ENCODE measurements at places on chromosomes 11 and 22.

DNA sequence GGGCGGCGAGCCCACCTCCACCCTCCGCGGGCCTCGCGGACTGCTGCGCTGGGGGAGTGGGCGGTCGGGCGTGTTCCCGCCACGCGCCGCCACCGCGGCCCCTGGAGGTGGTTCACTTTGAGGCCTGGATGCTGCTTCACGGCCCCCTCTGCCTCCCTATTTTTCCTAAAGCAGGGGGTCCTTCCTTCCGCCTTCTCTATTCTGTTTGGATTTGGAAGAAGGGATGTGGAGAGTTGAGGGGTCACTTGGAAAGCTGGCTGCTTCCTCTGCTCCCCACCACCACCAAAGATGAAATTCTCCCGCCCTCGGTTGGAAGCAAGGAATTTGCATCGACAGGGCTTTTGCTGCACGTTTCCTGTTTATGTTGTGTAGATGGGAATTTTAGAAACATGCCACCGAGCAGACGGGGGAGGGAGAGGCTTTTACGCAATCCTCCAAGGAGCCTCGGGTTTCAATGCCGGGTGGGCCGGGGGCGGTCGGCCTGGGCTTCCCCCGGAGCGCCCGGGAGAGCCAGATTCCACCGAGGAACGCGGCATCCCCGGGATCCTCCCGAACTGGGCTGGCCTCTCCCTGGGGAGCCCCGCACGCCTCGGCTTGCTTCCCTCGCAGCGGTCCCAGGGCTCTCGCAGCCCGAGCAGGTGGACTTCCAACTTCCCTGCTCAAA, 403 bp upstream of the SBF2 start:
- no peak for DNase-seq

DNA sequence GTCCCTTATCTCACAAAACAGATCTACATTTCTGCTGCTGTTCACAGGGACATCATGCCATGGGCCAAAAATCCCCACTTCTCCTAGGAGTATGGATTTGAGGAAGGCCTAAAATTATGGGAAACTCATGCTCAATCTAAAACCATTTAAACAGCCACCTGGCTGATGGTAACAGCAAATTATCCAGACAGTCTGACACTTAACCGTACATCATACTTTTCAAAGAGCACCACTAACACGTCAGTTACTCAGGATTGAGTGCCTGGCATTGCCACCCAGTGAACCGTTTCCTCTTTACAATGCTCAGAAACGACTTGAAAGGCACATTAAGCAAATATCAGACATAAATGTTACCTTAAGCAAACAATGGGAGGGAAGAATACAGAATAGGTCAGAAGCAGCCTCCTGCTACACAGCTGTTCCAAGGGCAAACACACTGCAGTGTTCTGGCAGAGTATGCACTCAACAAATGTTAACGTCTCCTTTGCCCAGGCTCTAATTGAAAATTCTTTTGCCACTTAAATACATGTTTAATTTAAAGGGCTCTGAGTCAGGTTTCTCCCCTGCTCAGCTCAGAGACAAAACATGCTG, 18.8 kb upstream of the SLC36A4 start:
- DNase-seq: no peak

DNA sequence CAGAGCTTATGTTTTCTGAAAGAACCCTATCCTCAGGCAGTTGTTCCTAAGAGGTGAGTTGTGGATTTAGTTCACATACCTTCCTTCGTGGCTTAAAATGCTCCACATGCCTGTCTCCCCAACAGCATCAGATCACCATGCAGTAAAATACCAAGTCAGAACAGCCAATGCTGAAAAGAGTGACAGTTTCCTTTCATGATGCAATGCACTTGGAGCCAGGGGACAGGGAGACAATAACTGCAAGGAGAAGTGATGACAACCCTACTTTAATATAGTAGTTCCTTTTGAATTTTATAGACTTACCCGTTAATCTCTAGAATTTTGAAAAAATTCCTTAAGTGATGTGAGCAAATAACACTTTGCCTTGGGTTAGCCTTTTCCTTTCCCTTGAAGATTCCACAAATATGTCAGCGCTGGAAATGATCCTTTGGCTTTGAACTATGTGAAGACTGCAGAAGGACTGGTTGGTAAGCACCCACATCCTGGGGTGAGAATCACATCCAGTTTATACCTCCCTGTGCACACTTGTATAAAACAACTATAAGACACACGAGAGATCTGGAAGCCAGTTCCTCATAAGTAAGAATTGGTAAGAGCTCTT, 71.2 kb downstream of the PIWIL4 start:
- DNase-seq: no peak

GRCh38 chr22:37674951-37675929, at the start of gene LGALS1:
Gene LGALS1, plus strand, starts transcription at chr22:37675636. Its CDS starts 67 bp downstream, at chr22:37675703.
- peak; percentile 27 for DNase-seq

GRCh38 chr11:109641549-109641948, 219.6 kb downstream of the C11orf87 start:
- no peak for DNase-seq

GRCh38 chr11:2222451-2222850, 47.9 kb downstream of the ASCL2 start:
- no peak for DNase-seq

DNA sequence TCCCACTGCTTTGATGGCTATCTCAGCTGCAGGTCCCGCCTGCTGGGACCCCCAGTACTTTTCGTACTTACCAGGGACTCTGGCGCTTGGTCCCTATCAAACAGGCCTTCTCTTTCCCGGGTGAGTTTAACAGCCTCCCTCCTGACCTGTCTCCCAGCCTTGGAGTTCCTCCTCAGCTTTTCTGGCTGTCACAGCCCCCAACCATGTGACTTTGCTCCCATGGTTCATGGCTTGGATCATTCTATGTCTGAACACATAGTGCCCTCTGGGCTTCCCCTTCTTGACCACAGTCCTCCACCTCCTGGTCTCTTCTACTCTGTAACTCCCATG, 56.9 kb downstream of the PARVA start:
- no peak for DNase-seq

GRCh38 chr11:68582416-68583040, 101.8 kb upstream of the GAL start:
- DNase-seq: no peak

DNA sequence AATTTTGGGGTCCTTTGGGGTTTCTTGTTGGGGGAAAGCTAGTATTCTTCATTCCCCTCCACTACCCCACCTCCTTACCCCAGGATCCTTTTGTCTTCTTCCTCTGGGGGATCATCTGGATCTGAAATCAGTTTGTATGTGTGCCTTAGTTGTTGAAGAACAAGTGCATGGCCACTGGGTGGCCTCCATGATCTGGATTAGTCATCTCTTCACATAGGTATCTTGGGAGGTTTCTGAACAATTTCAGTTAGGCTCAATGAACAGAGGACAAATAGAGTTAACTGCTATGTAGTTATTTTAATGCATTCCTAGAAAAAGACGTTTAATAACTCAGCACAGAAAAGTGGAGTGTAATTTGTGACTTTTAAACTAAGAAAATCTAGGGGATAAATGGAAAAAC, 7.1 kb upstream of the VWA5A start:
- no peak for DNase-seq

DNA sequence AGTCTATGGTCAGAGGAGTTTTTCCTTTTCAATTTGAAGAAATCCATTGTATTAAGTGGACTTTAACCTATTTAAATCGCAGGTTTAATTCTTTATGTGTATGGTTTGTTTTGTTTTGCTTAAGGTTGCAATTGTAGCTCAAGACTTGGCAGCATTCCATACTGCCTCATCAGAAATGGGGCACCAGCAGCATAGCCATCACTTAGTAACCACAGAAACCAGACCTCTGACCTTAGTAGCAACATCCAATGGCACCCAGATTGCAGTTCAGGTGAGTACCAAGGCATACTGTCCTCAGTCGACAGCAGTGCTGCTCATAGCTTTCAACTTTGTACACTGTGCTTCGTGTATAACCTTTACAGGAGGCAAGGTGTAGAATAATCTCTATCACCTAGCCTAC, 48.4 kb upstream of the WEE1 start:
- no peak for DNase-seq

DNA sequence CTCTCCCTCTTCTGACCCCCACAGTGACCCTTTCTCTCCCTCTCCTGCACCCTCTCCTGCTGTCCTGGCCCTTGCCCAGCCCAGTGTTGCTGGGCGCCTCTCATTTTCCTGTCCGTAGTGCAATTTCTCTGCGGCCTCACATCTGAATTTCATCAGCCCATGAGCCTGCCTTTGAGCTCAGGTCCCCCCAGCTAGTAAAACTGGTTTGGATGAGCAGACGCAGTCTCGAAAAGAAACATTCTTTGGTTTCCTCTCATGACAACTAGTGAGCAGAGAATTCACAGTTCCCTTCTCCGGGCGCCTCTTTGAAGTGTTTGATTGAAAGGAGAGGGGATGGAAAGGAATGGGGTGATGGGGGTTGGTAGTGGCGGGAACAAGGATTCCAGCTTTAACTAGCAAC, 126.0 kb upstream of the CADM1 start:
- DNase-seq: no peak

GRCh38 chr11:69157822-69158231, 2.1 kb downstream of the SMIM38 start:
- DNase-seq: no peak

GRCh38 chr11:1036931-1037330, 413 bp upstream of the MUC6 start:
- no peak for DNase-seq

GRCh38 chr22:33036881-33037280, 21.3 kb downstream of the SYN3 start:
- no peak for DNase-seq

- no peak for DNase-seq
These were observed 9.6 kb upstream of the UCP3 start for GRCh38 chr11:74018331-74019005.

GRCh38 chr11:107682572-107682971, 29.3 kb downstream of the SLN start:
- DNase-seq: no peak

- DNase-seq: no peak
These were observed 5.1 kb upstream of the CLPB start for GRCh38 chr11:72439455-72439854.

DNA sequence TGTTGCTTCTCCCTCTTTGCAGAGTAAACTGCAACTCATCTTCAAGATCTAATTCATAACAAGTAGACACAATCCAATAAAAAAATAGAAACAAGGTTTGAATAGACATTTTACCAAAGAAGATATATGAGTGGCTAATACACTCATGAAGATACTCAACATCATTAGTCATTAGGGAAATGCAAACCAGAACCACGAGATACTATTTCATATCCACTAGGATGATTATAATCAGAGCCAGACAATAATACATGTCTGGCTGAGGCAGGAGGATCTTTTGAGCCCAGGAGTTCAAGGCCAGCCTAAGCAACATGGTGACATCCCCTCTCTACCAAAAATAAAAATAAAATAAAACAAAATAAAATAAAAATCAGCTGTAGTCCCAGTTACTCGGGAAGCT, 85.0 kb downstream of the ATG16L2 start:
- no peak for DNase-seq

DNA sequence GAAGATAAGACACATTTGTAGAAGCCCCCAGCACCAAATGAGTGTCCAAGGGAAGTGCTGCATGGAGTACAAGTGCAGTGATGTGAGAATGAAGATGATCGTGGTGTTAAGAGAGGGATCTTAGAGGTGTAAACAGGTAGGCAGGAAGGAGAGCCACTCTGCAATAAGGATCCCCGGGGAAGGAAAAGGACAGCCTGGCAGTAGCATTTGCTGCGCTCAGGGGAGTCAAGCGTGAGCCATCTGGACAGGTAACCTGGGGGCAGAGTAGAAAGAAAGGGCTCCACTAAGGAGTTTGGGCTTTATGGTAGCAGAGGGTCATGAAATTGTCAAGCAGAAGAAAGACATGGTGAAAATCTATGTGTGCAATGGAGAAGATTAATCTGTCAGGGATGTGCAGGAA, 587.2 kb downstream of the BUD13 start:
- DNase-seq: no peak

- DNase-seq: no peak
These were observed 38.9 kb downstream of the OR10A6 start for GRCh38 chr11:7892059-7892699.

DNA sequence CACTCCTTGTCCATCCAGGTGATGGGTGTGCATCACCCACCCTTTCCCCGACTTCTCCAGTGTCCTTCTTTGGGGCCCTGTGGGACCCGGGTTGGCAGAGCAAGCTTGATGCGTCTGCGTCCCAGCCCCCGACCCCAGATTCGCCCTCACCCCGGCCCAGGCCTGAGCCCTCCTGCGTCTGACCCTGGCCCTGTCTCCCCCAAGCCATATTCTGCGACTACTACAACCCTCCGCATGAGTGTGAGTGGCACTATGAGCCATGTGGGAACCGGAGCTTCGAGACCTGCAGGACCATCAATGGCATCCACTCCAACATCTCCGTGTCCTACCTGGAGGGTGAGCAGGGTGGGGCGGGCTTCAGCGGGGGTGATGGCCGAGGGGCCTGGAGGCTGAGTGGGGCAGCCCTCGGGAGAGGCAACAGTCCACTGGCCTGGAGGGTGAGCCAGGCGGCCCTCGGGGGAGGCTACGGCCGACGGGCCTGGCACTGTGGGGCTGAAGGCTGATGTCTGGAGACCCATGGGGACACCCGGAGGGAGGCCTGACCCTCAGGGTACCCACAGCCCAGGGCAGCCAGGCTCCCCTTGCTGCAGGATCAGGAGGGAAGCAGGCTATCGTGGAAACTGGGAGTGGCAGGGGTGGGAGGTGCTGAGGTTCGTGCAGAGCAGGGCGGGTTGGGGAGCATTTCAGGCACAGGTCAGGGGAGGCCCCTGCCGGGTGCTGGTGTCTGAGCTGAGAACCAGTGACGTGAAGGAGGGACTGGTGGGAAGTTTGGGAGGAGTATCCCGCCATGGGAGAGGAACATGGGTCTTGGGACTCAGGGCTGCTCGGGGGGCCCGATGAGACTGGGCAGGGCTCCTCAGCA, 15.3 kb downstream of the MUC2 start:
- DNase-seq: no peak

DNA sequence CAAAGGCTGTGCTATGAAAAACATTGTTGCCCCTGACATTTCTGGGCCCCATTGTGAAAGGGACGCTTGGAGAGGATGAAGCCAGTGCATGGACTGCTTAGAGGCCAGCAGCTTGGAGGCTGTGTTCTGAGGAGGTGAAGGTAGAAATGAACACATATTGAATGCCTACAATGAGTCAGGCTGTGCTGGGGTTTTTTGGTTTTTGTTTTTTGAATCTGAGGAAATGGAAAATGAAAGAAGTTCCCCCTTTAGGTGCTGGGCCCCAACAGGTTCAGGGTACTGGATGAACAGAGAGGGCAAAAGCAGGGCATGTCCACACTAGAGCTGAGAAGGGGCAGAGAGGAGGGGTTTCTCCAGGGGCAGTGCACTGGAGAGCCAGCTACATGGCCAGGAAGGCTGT, 166.1 kb upstream of the API5 start:
- no peak for DNase-seq

- no peak for DNase-seq
These were observed 50.3 kb downstream of the MICAL3 start for GRCh38 chr22:17974087-17974486.

GRCh38 chr11:91639359-91639758, 585.3 kb upstream of the FAT3 start:
- no peak for DNase-seq

- no peak for DNase-seq
These were observed 11.5 kb upstream of the FADD start for GRCh38 chr11:70191495-70192140.

GRCh38 chr11:76806608-76807205, 23.6 kb downstream of the TSKU start:
- DNase-seq: no peak

Measured in activated T-helper 1 cell treated with anti-CD3 and anti-CD28 coated beads, Interleukin-2, amount 50 U/mL, for 16 hours (primary cell).